ENCODE measurements at places on chromosomes 2 and 18.

DNA sequence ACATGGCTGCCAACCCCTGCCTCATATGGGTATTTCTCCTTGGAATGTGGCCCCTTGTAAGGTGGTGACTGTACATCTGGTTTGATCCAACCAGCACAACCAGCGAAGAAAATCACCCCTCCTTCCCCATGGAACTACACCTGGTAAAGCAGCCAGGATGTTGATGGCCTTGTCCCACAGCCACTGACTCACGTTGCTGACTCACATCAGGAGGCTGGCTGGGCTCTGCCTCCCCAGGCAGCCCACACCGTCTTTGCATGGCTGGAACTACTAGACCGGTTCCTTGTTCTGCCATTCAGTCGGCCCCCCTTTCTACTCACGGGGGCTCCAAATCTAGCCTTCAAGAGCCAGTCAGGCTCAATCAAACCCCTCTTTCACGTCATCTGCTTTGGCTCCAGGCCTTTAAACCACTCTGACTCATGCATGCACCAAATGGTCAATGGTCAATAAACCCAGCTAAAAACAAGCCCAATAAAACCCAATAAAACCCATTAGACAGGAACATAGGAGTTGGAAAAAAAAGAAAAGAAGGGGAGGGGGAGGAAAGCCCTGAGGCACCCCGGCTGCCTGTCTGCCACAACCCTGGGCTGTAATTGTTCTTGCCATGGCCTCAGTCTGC lies 114.8 kb downstream of the PLB1 start:
- no peak for DNase-seq

DNA sequence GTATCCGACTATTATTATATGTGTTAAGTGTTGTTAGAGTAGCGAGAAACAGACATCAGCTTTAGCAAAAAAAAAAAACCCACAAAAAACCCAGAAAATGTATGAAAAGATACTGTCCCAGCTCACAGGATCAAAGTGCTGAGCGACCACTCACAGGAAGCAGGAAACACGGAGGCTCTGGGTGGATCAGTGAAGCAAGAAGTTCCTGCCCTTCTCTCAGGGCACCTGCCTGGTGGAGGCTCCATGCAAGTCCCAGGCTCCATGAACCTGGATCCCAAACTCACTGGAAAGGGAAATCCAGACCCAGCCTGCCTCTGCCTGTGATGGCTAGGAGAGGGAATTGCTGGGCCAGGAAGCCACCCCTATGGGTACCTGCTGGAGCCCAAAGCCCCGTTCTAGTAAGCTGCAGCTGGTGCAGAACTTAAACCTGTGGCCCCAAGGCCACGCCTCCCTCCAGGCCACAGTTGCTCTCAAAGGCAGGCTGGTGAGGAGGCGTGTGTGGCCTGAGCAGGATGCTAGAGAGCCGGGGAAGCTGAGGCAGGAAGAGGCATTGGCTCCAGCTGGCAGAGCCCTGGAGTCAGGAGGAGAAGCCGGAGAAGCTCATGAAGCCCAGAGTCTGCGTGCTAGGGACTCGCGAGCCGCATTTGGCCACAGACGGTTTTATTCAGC lies 63.5 kb upstream of the TAF1B start:
- no peak for DNase-seq

GRCh38 chr2:85114586-85115330 lies 18.4 kb upstream of the TCF7L1 start:
- DNase-seq: no peak

DNA sequence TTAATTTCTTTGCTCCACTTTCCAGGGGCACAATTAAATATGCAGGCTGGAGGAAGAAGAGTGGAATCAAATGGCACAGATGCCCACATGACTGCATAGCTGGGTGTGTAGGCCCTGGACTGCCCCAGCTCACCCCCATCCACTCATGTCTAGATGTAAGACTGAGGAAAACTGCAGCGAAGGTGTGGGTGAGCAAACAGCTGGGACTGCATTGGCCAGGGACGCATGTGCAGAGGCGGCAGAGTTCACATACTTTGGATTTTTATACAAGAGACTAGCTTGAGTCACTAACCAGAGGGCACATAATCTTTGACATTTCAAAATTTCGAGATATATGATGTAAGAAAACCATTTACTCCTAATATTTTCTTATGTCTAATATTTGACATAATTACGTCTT lies 60.1 kb downstream of the SPIRE1 start:
- DNase-seq: peak; percentile 9

DNA sequence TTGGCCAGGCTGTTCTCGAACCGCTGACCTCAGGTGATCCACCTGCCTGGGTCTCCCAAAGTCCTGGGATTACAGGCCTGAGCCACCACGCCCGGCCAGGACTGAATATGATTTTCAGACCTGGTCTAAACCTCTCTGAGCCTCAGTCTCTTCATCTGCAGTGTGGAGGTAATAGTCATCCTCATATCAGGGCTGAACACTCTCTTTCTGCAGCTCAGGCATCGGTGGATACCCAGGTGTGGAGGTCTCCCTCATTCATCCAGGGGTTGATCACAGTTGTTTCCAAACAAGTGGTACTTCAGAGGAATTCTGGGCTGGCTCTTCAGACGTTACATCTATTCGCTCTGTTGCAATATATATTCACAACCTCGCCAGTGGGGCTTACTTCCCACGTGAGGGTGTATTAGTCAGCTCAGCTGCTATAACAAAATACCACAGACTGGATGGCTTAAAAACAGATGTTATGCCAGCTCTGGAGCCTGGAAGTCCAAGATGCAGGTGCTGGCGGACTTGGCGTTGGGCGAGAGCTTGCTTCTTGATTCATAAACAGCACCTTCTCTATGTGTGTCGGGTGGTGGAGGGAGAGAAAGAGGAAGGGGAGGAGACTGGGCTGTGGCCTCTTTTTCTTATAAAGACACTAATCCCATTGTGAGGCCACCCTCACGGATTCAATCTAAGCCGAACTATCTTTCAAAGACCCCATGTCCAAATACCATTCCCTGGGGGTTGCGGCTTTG lies 2.9 kb upstream of the MBP start:
- no peak for DNase-seq

- DNase-seq: no peak
Observed at GRCh38 chr2:200791905-200792304, 19.8 kb upstream of the BZW1 start.

- DNase-seq: no peak
Observed at GRCh38 chr2:219886615-219887014, 259.2 kb downstream of the SLC4A3 start.

- no peak for DNase-seq
Observed at GRCh38 chr2:29106980-29107388, 8.2 kb upstream of the CLIP4 start.

- no peak for DNase-seq
Observed at GRCh38 chr2:129764376-129765325, 214.8 kb upstream of the RAB6C start.

- no peak for DNase-seq
Observed at GRCh38 chr2:234334756-234335155, 162.1 kb downstream of the ARL4C start.

- DNase-seq: no peak
Observed at GRCh38 chr2:240998995-240999791, 775 bp downstream of the SNED1 start.

- no peak for DNase-seq
Observed at GRCh38 chr2:102698369-102699111, 63.3 kb upstream of the TMEM182 start.

DNA sequence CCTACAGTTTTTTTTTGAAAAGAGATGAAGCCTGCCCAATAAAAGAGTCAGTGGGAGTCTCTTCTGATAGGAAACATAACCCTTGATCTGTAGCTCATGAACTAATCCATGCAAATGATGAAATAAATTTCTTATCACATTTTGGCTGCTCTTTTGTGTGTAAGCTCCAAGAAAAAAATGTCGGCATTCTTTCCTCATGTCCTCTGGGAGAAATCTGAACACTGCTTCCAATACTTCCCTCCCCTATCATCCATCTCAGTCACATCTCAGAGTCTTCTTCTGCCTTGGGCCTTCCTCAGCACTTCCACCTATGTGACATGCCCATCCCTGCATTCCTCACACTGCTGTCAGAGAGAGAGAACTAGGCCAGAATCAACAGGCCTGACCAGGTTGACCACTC lies 395.7 kb upstream of the ST6GAL2 start:
- no peak for DNase-seq

GRCh38 chr2:212930556-212931260 lies 220.7 kb downstream of the IKZF2 start:
- no peak for DNase-seq

DNA sequence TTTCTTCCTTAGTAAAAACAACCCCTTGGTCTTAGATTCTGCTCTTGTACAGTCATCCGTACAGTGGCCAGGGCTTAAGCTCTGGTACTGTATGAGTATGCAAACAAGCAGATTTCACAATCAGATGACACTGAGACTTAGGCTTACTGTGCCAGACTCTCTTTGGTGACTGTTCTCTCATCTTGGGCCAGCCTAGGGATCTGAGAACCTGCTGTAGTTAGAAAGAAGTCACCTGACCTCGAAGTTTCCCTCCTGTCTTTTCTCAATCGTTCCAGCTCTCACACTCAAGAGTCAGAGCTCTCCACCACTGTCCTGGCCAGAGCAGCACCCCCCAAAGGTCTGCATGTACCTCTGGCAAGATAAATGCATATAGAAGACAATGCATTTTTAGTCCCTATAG lies 63.2 kb downstream of the ZEB2 start:
- no peak for DNase-seq

DNA sequence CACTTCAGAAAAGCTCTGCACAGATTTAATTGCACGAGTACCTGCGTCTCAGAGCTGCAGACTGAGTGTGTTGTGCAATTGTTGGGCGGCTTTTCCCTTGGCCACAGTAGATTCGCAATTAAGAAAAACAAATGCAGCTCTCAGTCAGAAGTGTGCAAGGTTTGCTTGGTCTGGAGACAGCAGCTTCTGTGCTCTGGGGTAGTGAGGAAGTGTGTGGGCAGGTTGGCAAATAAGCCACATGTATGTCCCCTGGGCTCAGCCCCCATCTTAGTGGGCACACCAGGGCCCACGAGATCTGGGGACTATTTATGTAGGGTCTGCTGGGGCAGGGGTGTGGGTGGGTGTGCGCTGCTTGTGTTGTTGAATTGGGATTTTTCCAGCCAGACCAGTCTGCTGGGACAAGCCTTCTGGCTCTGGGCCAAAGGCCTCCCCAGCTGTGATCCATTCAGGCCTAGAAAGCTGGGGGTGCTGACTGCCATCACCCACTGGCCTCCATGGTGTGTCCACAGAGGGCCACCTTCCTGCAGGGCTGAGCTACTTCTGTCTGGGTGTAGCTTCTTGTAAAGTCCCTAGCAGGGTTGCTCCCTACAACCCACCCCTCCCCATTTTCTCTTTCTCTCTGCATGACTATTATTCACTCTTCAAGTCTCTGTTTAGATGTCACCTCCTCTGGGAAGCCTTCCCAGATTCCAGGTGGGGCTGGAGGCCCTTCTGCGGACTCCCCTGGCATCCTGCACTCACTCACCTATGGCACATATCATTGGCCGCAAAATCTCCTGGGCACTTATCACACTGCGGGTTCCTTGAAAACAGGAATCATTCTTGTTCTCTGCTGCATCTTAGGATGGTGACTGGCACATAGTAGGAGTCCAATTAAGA lies 67.8 kb downstream of the ODC1 start:
- DNase-seq: no peak

DNA sequence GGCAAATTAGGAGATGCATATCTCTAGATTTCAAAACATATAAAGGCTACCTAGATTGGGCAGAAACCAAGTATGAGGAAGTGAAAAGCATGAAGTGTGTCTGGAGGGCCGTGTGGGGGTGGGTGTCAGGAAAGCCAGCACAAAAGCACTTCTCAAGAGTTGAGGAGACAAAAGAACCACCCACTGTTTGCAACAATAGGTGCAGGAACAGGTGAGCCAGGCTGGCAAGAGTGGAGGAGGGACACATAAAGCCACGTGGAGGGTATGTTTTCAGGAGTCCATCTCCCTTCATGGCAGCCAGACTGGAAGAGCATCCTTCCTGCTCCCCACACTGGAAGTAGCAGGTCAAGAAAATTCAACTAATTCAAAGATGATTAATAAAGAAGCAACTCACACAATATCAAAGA lies 96.4 kb downstream of the CERS6 start:
- DNase-seq: no peak

DNA sequence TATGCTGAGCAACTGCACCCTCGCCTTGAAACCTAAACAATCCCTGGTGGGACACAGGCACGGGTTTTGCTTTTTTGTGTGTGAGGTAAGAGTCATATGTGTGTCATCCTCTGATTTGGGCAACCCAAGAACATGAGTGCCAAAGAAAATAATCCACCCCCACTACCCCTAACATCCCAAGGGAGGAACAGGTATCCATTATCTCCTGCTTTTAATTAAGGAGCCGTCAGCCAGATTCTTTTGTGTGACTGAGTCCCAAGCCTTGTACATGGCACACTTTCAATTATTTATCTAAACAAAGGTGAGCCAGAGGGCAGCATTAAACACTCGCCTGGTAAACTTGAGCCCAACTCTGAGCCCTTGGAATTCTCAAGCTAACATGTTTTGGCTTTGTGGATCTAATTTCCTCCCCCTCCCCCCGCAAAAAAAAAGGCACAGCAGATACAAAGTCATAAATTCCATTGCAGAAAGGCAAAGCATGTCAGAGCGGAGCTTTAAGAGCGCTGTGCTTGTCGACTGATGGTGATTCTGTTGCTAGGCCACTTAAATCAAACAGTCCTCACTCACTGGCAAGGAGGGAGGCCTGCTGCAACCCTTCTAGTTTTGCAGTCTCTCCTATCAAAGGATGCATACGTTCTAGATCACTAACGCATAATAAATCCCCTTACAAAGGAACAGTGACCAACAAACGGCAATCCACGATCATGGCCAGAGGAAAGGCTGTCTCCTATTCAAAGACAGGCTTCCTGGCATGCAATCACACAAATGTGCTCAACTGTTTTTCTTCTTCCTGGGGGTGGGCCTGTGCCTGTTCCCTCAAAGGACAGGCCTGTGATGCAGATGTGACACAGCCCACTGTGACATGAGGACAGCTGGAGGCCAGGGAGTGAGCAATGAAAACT lies 143.5 kb upstream of the LMAN1 start:
- peak; percentile 32 for DNase-seq

- no peak for DNase-seq
Observed at GRCh38 chr18:58152216-58152615, 108.2 kb downstream of the NEDD4L start.

- no peak for DNase-seq
Observed at GRCh38 chr2:64763126-64763525, 109.4 kb upstream of the SERTAD2 start.

GRCh38 chr2:95058989-95059641 lies 33.6 kb downstream of the MAL start:
- no peak for DNase-seq

- DNase-seq: no peak
Observed at GRCh38 chr2:162153608-162154224, 1.7 kb upstream of the GCG start.

GRCh38 chr2:19810637-19811036 lies 91.1 kb downstream of the TTC32 start:
- DNase-seq: peak; percentile 14

Data from Ammon's horn (tissue), 1 donor.